Heart right ventricle (tissue), 16 donors: ENCODE measurements at places on chromosomes 7 and 10. TPM values are rescaled to one million over a fixed set of nuclear protein-coding genes. Genes with fewer than 3 reads are reported as not detected.

Gene FKBP6
- polyA plus RNA-seq = not detected

Gene IFIT1B
- polyA plus RNA-seq = not detected

Gene SOSTDC1
- polyA plus RNA-seq = 0.37 TPM

Gene ITPRID1
- not detected for polyA plus RNA-seq

Gene NPC1L1
- 0.15 TPM for polyA plus RNA-seq

Gene ADIRF
- 234 TPM for polyA plus RNA-seq

Gene EIF3A
- 47.3 TPM for polyA plus RNA-seq

Gene NOS3
- polyA plus RNA-seq = 11.1 TPM

Gene NEUROD6
- polyA plus RNA-seq = not detected

Gene PVRIG
- polyA plus RNA-seq = 0.22 TPM

Gene EPO
- polyA plus RNA-seq = not detected

Gene CNTNAP2
- 0.09 TPM for polyA plus RNA-seq

Gene GPRIN2
- not detected for polyA plus RNA-seq

Gene ERVW-1
- polyA plus RNA-seq = 0.15 TPM

Gene SLC13A1
- polyA plus RNA-seq = not detected

Gene DBNL
- 34.8 TPM for polyA plus RNA-seq

Gene SPDYE3
- polyA plus RNA-seq = 0.15 TPM

Gene ADCY1
- polyA plus RNA-seq = 0.46 TPM

Gene CTAGE4
- polyA plus RNA-seq = 0.59 TPM

Gene CLRN3
- polyA plus RNA-seq = not detected

Gene PNLIPRP3
- polyA plus RNA-seq = not detected

Gene FAM131B
- polyA plus RNA-seq = 0.22 TPM

Gene PTPRZ1
- polyA plus RNA-seq = 0.29 TPM

Gene SLC39A12
- 0.01 TPM for polyA plus RNA-seq

Gene FGFR2
- 0.33 TPM for polyA plus RNA-seq

Gene GIMAP6
- polyA plus RNA-seq = 24.3 TPM

Gene CALHM1
- not detected for polyA plus RNA-seq

Gene WEE2
- not detected for polyA plus RNA-seq

Gene PPP1R17
- polyA plus RNA-seq = not detected
